ENCODE measurements at places on chromosomes 7 and 10. TPM values are rescaled to one million over a fixed set of nuclear protein-coding genes. Genes with fewer than 3 reads are reported as not detected.

Gene COL1A2
- total RNA-seq, result 40.8 TPM

Gene TWIST1
- total RNA-seq, result not detected

Gene C7orf57
- not detected for total RNA-seq

Gene CTAGE4
- total RNA-seq, result 0.30 TPM

Gene SVIL
- 85.1 TPM for total RNA-seq

Gene TAS2R4
- total RNA-seq, result 0.88 TPM

Gene GARIN1A
- total RNA-seq, result 3.6 TPM

Gene LEP
- total RNA-seq, result not detected

Gene AMZ1
- not detected for total RNA-seq

Gene LOXL4
- total RNA-seq, result 1.4 TPM

Gene H2BK1
- total RNA-seq, result not detected

- no peak for DNase-seq
- H3K4me1 ChIP-seq, result peaks cover 7% of the 10 kb centered on the region
- H3K27me3 ChIP-seq, result no peaks in the 10 kb centered on the region
These were observed 218.0 kb downstream of the LRMDA start for GRCh38 chr10:75649466-75649865.

DNA sequence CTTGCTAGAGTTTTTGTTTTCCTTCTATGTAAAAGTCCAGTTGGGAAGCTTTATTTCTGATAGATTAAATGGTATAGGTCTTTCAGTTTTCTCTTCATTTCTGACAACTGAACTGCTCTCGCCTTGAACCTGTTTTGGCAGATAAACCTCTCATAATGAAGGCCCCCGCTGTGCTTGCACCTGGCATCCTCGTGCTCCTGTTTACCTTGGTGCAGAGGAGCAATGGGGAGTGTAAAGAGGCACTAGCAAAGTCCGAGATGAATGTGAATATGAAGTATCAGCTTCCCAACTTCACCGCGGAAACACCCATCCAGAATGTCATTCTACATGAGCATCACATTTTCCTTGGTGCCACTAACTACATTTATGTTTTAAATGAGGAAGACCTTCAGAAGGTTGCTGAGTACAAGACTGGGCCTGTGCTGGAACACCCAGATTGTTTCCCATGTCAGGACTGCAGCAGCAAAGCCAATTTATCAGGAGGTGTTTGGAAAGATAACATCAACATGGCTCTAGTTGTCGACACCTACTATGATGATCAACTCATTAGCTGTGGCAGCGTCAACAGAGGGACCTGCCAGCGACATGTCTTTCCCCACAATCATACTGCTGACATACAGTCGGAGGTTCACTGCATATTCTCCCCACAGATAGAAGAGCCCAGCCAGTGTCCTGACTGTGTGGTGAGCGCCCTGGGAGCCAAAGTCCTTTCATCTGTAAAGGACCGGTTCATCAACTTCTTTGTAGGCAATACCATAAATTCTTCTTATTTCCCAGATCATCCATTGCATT is 27.1 kb downstream of the MET start:
- peaks cover 6% of the 10 kb centered on the region for H3K36me3 ChIP-seq
- H3K4me3 ChIP-seq, result no peak overlapping the region
- H3K4me1 ChIP-seq, result peaks cover 19% of the 10 kb centered on the region
- no peak for DNase-seq
- H3K27me3 ChIP-seq, result no peaks in the 10 kb centered on the region

DNA sequence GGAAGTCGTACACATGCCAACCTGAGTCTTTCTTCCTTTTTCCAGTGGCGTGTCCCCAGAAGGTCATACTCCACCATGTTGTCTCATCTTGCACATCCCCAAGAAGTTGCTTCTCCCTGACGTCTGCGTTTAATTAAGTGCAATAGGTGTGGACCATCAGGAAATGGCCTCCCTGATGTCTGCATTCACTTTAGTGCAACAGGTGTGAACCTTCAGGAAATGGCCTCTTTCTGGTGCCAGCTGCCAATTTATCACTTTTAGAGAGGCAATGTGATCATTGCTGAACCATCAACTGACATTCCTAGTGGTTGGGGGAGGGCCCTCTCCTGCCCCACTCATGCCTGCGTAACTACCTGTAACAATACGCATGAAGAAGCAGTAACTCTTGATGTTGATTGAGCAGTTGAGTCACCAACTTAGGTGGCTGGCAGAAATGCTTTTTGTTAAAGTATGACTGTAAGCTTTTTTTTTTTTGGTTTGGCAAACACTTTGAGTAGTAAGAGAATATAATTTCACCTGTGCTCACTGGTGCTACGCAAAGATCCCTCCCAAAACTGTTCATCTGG is 25.8 kb downstream of the SCIN start:
- H3K27ac ChIP-seq, result no peak overlapping the region
- no peaks in the 10 kb centered on the region for H3K36me3 ChIP-seq
- no peak overlapping the region for H3K4me3 ChIP-seq
- no peaks in the 10 kb centered on the region for H3K27me3 ChIP-seq

DNA sequence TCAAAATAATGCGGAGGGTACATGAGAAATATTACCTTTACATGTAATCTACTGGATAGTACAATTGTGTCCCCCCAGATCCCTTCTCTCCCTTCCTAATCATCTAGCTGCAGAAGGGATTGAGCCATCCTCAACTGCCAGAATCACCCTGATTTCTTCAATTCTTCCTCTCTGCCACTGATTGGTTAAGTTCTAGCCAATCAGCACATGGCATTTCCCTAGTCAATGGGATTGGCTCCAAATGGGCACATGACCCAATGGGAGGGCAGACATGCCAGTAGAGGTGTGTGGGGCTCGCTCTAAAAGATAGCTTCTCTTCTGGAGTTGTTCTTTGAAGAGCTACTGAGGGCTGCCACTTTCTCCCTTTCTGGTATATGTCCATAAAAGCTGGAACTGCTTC is 20.9 kb upstream of the UBE3C start:
- DNase-seq, result no peak
- no peak overlapping the region for H3K27ac ChIP-seq
- H3K4me1 ChIP-seq, result no peaks in the 10 kb centered on the region
- H3K4me3 ChIP-seq, result no peak overlapping the region

- no peaks in the 10 kb centered on the region for H3K4me1 ChIP-seq
- no peaks in the 10 kb centered on the region for H3K36me3 ChIP-seq
- DNase-seq, result no peak
- no peak overlapping the region for H3K4me3 ChIP-seq
- H3K27ac ChIP-seq, result no peak overlapping the region
These were observed 199.9 kb downstream of the KCND2 start for GRCh38 chr7:120472892-120473291.

DNA sequence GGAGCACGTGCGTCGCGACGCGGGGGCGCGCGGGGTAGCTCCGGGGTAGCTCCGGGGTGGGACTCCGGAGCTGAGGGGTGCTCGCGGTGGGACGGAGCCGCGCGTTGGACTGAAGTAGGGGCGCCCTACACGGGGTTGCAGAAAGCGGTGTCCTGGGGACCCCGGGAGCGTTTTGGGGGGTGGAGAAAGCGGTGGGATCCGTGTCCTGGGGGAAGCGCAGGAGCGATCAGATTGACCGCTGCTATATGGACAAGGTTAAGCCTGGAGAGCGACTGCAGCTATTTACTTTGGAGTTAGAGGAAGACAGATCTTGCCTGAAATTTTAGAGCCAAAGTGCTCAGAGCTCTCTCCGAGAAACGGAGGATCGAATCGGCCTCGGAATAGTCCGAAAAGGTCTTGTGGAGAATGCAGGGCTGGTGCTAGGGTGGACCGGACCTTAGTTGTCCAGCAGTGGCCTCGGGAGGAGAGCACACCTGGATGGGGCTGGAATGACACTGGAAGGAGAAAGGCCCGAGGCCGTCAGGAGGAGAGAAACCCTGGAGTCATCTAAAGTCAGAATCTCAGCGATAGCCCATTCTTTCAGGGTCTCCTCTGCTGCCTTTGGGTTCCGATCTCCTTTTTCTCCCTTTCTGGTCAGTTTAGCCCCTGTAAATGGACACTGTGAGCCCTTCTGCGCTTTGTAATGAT is 564 bp downstream of the PDSS1 start:
- H3K36me3 ChIP-seq, result no peaks in the 10 kb centered on the region
- H3K27ac ChIP-seq, result peak overlapping the region; percentile 55
- DNase-seq, result peak; percentile 10
- peaks cover 10% of the 10 kb centered on the region for H3K4me1 ChIP-seq

DNA sequence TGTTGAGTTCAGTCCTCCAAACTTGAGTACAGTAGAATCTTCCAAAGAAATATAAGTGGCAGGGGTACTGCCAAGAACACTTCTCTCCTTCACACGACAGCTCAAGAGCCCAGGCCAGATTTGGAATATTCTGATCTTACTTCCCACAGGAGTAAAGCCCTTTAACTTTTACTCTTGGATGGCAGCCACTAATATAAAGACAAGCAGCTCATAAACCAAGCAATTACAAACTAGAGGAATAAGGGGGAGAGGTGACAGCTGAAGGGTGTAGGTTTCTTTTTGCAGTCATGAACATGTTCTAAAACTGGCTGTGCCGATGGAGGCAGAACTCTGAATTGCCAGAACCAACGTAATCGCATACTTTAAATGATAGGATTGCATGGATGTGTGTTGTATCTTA is 74.8 kb downstream of the SVIL start:
- no peaks in the 10 kb centered on the region for H3K27me3 ChIP-seq
- H3K36me3 ChIP-seq, result no peaks in the 10 kb centered on the region
- no peak overlapping the region for H3K4me3 ChIP-seq
- peaks cover 9% of the 10 kb centered on the region for H3K4me1 ChIP-seq
- DNase-seq, result no peak
- no peak overlapping the region for H3K27ac ChIP-seq

DNA sequence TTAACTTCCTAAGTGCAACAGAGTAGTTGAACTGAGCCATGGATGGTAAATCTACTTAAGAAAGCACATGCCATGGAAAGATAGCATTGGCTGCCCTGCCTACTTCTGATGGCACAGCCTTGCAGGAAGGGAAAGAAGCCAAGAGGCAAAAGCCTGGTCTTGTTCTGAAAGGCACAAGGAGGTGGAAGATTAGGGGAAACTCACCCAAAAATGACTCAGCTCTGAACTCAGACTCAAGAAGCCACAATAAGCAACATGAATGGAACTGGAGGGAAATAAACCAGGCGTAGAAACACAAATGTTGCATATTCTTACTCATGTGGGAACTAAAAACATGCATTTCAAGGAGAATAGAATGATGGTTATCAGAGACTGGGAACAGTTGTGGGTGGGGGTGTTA is 20.8 kb upstream of the ALOX5 start:
- no peak for DNase-seq
- H3K27me3 ChIP-seq, result no peaks in the 10 kb centered on the region
- H3K4me3 ChIP-seq, result no peak overlapping the region
- no peaks in the 10 kb centered on the region for H3K36me3 ChIP-seq

DNA sequence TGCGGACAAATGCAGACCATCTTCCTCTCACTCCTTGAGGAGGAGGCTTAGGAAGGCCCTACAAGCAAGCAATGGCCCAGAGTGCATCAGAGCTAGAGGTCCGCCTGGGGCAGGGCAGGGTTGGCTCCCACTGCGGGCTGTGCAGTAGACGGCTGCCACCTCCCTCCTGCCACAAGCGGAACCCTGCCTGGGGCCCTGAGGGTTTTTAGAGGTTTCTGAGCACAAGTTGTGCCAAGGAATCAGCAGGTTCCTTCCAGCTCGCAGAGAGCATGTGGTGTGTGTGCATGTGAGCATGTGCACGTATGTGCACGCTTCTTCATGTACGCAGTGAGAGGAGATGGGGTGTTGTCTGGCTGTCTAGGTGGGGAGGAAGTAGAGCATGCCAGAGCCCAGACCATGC is 25.9 kb upstream of the SMARCD3 start:
- H3K27me3 ChIP-seq, result peaks cover 7% of the 10 kb centered on the region
- no peak for DNase-seq
- H3K27ac ChIP-seq, result no peak overlapping the region
- H3K4me3 ChIP-seq, result no peak overlapping the region
- H3K36me3 ChIP-seq, result no peaks in the 10 kb centered on the region

DNA sequence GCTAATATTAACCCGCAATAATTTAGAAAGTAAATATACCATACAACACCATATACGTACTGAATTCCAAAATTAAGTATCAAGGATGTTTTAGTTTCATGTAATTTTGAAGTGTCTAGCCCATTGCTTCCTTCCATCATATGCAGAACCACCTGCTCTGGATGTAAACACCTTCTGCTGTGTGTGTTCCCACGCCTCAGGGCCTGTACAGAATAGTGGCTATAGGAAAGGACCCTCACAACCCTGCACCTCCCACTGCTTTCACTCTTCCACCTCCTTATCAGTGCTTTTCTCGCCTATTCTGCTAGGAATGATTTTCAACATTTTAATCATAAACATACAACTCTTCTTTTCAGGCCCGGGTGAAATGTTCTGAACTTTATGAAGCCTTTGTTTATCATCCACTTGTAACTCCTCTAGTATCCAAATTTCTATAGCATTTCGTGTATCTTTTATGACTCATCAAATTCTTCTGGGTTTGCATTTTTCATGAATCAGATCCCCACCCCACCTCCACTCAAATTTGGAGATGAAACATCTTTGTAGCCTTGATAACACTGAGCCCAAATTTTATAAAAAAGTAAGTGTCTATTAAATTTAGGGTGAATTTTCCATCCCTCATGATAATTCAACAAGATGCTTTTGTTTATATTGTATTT is 1106.8 kb upstream of the C7orf33 start:
- H3K4me3 ChIP-seq, result no peak overlapping the region
- H3K27ac ChIP-seq, result no peak overlapping the region
- no peaks in the 10 kb centered on the region for H3K36me3 ChIP-seq
- H3K27me3 ChIP-seq, result no peaks in the 10 kb centered on the region
- H3K4me1 ChIP-seq, result no peaks in the 10 kb centered on the region
- no peak for DNase-seq

- H3K36me3 ChIP-seq, result no peaks in the 10 kb centered on the region
- no peaks in the 10 kb centered on the region for H3K27me3 ChIP-seq
- no peak overlapping the region for H3K4me3 ChIP-seq
These were observed 4.2 kb downstream of the FAM53B start for GRCh38 chr10:124739986-124740368.

DNA sequence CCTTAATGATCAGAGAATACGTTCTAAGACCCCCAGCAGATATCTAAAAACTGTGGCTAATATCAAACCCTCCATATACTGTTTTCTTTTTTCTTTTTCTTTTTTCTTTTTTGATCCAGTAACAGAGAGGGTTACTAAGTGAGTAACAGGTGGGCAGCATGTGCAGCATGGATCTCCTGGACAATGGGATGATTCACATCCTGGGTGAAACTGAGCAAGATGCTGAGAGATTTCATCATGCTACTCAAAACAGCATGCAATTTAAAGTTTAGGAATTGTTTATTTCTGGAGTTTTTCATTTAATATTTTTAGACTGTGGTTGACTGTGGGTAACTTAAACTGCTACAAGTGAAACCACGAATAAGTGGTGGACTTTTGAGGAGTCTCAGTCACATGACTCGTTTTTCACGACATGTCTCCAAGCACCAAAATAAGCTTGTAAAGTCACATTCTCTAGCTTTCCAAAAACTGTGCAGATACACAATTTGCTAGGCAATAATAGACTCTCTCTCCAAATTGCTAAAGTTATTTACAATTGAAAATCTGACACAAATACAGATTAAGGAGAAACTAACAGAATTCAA is 716.2 kb downstream of the NXPH1 start:
- no peaks in the 10 kb centered on the region for H3K36me3 ChIP-seq
- no peak overlapping the region for H3K4me3 ChIP-seq
- no peaks in the 10 kb centered on the region for H3K4me1 ChIP-seq
- H3K27me3 ChIP-seq, result no peaks in the 10 kb centered on the region
